Inflammatory macrophage treated with lipopolysaccharide for 4 hours (primary cell): ENCODE measurements at places on chromosomes 3 and 15.

DNA sequence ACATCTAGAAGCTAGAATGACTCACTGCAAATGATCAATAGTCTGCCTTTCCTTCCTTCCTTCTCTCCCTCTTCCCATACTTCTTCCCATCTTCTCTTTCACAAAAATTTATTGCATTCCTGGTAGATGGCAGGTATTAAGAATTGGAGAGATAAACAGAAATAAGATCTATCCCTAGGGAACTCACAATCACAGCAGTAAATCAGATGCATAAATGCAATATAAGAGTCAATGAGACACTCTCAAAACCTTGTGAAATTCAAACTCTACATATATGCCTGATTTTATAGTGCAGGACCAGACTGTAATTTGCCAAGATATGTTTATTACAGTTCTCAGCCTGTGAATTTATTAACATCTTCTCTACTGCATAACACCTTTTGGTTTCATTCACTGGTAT lies 78.3 kb upstream of the ARL6 start:
- no peak for DNase-seq

GRCh38 chr3:38960953-38961622 lies 90.7 kb downstream of the SCN11A start:
- DNase-seq = peak; percentile 55

DNA sequence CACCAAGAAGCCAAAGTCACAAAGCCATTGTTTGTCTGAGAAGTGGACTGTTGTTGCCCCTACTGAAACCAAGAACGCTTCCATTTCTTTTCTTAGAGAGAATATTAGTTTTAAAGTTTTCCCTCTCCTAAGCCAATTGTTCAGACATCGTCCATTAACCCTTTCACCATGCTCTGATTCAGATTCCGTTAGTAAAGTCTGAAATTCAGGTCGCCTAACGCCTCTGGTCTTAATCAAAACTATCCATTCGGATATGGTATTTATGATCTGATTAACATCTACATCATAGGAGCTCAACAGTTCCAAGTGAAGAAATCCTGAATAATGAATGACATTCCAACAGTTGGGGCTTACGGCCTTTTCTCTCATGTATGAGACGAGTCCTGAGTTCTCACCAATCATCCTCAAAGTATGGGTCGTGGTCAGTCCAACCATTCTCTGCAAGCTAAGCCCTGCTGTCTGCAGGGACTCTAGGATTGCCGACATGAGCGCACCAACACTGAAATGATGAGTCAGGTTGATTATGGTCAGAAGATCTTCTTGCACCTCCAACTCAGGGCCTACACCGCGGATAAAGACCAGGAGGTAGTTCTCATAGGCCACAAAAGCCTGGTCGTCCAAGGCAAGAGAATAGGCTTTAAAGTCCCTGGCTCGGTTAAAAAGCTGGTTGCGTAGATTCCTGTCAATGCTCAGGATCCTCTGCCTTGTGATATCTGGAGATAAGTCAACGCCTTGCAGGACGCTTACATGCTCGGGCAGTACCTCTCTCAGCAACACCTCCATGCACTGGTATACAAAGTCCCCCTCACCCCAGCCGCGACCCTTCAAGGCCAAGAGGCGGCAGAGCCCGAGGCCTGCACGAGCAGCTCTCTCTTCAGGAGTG lies 767 bp downstream of the EPM2AIP1 start:
- peak; percentile 60 for DNase-seq

GRCh38 chr3:168574455-168575158 lies 478.9 kb upstream of the GOLIM4 start:
- no peak for DNase-seq

DNA sequence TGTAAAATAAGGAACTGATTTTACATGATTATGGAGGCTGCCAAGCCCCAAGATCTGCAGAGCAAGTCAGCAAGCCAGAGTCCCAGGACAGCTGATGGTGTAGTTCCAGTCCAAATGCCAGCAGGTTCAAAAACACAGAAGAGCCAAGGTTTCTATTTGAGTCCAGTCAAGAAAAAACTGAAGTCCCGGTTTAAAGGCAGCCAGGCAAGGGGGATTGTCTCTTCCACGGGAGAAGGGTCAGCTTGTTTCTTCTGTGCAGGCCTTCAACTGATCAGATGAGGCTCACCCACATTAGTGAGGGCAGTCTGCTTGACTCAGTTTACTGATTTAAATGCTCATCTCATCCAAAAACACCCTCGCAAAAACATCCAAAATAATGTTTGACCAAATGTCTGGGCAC lies 246.2 kb downstream of the PLCL2 start:
- DNase-seq = no peak

DNA sequence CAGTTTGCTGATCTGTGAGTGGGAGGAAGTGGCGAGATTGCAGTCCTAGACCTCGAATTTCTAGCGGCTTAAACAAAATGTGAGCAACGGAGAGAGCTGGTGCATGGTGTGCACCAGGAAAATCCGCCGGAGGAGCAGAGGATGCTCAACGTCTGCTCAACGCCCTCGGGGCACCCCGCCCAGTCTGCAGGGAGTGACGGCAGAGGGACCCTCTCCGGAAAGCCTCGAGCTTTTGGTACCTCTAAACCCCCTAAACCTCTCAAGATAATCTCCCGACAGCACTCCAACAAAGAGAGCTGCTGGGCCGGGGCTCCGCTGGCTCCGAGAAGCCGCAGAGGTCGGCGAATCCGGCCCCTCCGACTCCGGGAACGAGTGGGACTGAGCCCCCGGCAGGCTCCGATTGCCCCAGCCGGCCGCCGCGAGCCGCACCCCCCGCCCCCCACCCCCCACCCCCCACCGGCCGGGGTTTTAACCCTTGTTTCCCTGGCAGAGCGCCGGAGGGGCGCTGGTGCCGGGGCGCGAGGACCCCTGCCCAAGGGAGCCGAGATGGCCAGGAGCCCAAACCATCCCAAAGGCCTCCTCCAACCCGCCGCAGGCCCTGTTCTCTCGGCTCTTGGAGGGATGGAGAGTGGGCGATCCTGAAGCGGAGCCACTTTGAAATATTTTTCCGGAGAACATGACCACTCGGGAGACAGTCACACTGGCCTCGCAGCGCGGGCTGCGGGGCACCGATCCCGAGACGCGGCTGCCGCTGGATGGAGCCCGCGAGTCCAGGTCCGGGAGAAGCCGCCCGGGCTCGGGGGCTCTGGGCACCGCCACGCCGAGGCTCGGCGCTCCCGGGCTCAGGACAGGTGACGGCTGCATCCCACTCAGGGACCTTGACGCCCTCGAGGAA lies 1.5 kb downstream of the MEGF11 start:
- DNase-seq = peak; percentile 37

- DNase-seq = peak; percentile 58
These were observed 39.9 kb upstream of the LRTM1 start for GRCh38 chr3:54967731-54968161.

DNA sequence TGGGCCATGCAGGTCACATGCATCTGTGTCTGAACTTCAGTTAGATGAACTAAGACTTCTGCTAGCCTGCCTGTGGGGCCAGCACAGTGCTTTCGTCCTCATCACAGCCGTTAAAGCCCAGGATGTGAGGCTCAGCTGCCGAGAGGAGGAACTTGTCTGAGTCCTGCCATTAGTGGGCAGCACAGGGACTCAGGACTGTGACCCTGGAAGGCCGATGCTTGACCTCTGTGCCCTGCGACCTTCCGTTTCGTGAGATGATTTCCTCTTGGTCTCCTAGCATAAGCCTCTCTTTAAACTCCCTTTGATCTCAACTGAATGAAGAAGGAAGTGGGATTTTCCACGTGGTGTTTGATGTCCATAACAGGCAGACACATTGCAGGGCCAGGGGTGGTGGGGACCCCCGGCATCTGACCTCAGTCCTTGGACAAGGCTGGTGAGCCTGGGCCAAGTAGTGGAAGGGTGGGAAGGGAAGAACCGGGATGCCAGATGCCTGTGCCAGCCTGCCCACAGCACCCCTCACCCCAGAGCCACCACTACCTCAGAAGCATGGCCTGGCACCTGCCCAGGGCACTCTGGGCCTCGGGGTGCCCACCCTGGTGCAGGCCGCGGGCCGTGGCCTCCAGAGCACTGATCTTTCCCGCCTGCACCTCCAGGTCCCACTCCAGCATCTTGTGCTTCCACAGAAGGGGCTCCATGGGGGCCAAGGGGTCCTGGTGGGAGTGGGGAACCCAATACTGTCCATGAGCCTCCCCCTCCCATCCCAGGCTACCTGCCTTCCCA lies 21.6 kb downstream of the PLA2G4B start:
- peak; percentile 25 for DNase-seq

- DNase-seq = no peak
These were observed 342.6 kb upstream of the ICE2 start for GRCh38 chr15:60821462-60822061.

- DNase-seq = no peak
These were observed 134.7 kb upstream of the CCDC54 start for GRCh38 chr3:107242579-107242978.

DNA sequence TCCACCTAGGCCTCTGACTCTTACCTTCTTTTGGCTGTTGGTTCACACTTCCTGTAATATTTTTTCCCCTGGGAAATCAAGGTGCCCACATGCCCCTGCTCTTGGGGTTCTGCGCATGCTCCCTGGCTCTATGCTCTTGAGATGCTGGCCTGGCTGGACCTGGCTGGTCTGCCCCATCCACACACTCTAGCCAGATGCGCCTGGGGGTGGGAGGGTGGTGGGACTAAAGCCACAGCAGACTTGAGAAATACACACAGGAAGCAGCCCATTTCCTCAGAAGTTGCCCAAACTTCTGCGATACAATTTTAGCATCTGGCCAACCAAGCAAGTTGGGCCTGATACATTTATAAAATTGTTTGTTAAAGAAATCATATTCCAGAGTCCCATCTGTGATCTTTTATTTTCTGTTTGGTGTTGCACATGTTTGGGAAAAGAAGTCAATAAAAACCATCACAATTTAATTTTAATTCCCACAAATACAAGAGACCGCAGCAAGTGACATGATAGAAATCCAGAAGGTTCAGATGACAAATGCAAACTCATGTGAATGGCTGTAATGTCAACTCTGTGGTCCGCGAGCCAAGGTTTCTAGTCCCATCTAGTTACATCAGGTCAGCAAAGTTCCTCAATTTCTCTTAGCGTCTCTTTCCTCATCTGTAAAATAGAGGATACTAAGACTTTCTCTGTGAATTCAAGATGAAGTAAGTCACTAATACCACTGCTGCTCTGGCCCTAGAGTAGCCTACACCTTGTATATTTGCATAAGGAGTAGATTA lies 55.9 kb upstream of the MEF2A start:
- DNase-seq = peak; percentile 93

DNA sequence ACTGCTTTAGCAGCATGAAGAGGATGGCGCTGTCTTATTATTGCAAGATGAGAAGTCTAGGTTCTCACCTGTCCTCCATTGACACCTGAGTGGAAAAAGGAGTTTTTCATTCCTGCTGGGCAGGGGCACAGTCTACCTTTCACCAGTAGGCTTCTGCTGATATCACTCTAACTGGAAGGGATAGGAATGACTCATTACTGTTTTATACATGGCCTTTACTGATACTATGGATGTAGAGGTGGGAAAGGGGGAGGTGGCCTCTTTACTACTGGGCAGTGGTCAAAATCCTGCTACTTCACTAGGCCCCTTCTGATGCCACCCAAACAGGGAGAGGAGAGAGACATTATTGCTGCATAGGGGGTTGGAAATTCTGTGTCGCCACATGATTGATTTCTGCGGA lies 97.8 kb downstream of the BBX start:
- DNase-seq = no peak

DNA sequence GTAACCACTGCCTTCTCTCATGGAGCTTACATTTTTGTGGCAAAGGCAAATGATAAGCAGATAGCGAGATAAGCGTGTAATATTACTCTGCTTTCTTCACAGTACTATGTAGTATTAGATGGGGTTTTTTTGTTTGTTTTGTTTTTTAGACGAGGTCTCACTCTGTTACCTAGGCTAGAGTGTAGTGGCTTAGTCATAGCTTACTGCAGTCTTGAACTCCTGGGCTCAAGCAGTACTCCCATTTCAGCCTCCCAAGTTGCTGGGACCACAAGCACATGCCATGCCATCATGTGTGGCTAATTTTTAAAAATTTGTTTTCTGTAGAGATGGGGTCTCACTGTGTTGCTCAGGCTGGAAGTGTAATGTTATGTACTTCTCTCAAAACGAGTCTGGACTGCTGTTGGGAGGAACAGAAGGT lies 22.9 kb downstream of the MBNL1 start:
- no peak for DNase-seq

GRCh38 chr15:57079446-57079845 lies 161.0 kb downstream of the TCF12 start:
- peak; percentile 56 for DNase-seq

DNA sequence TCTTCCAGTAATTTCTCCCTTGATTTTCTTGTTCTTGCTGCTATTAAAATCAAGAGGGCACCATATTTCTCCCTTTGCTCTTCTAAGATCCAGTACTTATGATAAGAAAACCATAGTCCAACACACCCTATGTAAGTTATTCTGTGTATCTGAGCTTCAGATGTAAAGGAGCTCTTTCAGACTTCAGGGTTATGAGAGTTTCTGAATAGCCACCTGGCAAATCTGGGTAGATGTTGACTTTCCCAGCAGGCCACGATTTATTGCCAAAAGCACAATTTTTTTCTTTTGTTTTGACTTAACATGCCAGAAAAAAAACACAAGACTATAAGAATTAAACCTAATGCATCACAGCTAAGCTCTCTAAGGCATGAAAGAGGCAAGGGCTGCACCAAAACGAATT lies 1045.0 kb downstream of the FHIT start:
- DNase-seq = no peak

- no peak for DNase-seq
These were observed 71.1 kb upstream of the CCNL1 start for GRCh38 chr3:157231071-157231470.

DNA sequence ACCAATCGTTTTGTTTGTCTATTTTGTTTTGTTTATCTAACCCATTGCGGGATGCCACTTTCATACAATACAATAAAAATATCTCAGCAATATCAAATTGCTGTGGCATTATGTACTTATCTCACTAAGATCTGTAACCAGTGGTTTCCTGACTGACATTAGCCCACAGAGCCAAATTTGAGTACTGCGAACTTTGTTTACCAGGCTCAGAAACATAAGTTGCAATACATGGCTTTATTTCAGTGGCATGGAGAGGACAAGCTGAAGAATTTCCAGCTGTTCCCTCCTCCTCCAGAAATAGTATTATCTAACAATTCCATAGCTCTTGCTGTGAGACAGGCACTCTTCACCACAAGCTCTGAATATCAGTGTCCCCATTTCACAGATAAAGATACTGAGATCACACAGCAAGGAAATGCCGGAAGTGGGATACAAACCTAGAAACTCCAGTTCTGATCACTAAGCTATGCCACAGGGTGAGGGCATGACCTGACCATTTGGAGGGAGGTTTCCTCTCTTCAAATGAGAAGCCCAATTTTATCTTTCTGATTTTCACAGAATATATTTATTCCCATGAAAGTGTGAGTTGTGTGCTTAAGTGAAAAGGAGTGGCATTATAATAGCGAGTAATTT lies 469.9 kb upstream of the CBLB start:
- DNase-seq = no peak

- DNase-seq = no peak
These were observed 6.7 kb downstream of the ITIH1 start for GRCh38 chr3:52784021-52784621.

- peak; percentile 93 for DNase-seq
These were observed 108.1 kb downstream of the KLF13 start for GRCh38 chr15:31434588-31435260.

GRCh38 chr3:9750556-9751411 lies 1.0 kb downstream of the OGG1 start:
- no peak for DNase-seq
